ENCODE measurements at places on chromosomes 3 and 15.

- DNase-seq: no peak
Measured at GRCh38 chr15:53869806-53870073, 108.5 kb upstream of the UNC13C start.

DNA sequence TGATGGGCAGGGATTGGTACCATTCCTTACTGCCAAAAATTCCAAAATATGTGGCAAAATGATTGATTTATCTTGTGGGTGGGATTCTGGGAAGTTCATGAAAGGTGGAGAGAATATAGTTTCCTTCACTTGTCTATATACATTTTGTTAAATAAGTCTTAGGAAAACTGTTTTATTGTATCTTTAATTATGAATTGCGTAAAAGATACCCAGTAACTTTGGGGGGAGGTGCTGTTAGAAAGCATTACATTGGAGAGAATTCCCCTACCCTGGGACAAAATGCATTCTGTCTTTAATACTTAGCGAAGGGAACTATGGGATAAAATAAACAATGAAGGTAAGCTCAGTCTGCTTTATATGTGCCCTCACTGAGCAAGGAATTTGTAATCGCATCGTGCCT is 4.6 kb downstream of the SETD5 start:
- DNase-seq: no peak

- DNase-seq: peak; percentile 67
Measured at GRCh38 chr15:70505411-70505919, 257.9 kb downstream of the UACA start.

GRCh38 chr3:38479431-38480092 is 16.6 kb upstream of the EXOG start:
- peak; percentile 85 for DNase-seq

- no peak for DNase-seq
Measured at GRCh38 chr3:157190380-157190872, 30.5 kb upstream of the CCNL1 start.

GRCh38 chr3:172782235-172782634 is 31.7 kb downstream of the ECT2 start:
- DNase-seq: no peak

Measured in eye (tissue), 1 donor.